ENCODE measurements at places on chromosomes 6 and 20.
A peak's percentile ranks its signal among the peaks of the same experiment; 100 is the strongest.

- no peak for DNase-seq
Measured at GRCh38 chr20:909641-910040, 6.5 kb downstream of the ANGPT4 start.

GRCh38 chr6:159996087-159996622 is 27.3 kb downstream of the IGF2R start:
- DNase-seq, result no peak

DNA sequence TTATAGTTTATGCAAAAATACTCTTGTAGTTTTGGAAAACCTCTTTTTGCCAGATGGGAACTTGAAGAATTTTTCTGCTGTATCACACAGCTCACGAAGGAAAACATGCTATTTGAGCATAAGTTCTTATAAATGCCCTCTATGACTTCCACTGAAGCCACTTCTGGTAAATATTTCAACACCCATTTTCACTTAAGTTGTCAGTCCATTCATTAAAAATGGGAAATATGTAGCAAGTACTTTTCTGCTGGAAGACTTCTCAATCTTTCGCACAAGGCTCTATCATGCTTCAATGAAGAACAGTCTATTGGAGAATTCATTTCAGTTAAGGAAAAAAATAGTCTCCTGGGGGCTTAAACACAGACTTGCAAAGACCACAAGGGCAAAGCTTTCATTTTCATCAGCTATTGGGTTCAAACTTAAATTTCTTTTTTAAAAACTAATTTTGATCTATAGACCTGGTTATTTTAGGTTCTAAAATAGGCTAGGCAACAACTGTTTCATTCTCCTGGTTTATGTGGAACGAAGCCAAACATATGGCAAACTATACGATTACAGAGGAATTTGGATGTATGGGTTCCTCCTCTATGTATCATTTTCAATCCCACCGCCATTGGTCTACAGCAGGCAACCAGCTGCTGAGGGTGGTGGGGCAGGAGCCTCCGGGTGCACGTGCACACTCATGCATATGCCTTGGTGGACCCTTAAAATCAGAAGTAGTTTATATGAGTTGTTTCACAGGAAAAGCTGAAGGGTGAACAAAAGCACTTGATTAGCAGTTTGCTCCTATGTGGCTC is 38.7 kb downstream of the LAMA4 start:
- no peak for DNase-seq

- DNase-seq, result no peak
Measured at GRCh38 chr6:48032151-48032550, 78.8 kb downstream of the PTCHD4 start.

GRCh38 chr6:104431096-104431495 is 428.6 kb downstream of the HACE1 start:
- no peak for DNase-seq

- no peak for DNase-seq
Measured at GRCh38 chr20:63047267-63047666, 40.5 kb upstream of the BHLHE23 start.

GRCh38 chr6:137351890-137352289 is 132.7 kb upstream of the IFNGR1 start:
- no peak for DNase-seq

- DNase-seq, result no peak
Measured at GRCh38 chr6:39666706-39667489, 58.3 kb downstream of the KIF6 start.

DNA sequence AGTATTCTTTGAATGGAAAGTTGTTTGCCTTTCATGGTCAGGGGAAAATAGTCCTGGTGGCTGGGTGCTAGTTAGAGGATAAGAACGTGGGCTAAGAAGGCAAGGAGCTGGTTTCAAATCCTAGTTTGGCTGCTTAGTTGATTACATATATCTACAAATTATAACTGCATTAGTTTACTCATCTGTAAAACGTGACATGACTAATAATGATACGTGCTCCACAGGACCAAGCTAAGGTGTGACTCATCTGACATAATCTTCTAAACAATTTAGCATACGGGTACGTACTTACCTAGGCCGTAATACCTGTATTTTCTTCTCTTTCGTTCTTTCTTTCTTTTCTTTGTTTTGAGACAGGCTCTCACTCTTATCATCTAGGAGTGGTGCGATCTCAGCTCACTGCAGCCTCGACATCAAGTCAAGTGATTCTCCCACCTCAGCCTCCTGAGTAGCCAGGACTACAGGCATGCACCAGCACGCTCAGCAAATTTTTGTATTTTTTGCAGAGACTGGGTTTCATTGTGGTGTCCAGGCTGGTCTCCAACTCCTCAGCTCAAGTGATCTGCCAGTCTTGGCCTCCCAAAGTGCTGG is 1274.2 kb upstream of the GJE1 start:
- peak; percentile 24 for DNase-seq

DNA sequence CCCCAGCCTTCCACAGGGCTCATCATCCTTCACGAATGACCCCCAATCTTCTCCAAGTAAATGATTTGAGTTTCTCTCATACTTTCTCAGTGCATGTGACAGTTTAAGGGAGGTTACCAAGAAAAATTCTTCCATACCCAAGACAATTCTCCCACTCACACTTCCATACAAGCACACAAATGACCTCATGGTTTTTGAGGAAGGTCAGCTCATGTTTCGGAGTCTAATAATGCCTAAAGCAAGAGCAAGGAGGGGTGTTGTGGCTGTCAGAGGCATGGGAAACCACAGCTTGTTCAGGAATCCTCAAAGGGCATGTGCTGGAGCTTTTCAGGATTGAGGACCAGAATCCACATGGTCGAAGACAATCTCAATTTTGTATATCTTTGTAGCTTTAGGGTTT is 279.0 kb downstream of the MAFB start:
- DNase-seq, result no peak

Data from Panc1 (cell line).